ENCODE measurements at places on chromosomes 5 and 9. TPM values are rescaled to one million over a fixed set of nuclear protein-coding genes. Genes with fewer than 3 reads are reported as not detected.

DNA sequence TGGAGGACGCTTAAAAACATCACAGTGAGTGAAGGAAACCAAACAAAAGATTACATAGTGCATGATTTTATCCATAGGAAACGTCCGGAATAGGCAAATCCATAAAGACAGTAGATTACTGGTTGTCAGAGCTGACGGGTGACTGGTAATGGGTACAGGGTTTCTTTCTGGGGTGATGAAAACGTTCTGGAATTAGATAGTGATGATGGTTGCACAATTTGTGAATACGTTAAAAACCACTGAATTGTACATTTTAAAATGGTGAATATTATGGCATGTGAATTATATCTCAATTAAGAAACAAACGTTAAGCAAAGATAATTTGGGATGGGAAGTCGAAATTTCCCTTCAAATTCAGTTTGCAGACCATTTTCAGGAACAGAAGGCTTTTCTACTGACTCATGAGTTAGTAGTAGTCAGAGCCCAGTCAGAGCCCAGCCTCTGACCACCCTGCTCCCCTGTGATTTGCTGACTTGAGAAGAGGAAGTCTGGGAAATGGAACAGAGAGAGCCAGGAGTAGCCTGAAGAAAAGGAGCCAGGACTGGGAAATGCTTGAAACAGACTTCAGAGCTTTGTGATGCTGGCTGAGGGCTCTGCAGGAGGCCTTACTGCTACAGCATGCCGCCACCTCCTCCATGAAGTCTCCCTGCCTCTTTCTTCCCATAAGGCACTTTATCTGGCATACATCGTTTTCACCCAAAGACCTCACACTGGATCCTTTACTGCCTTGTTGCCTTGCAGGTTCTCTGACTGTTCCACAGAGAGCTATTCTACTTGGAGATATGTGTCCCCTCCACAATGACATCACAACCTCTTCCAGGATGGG is 46.4 kb upstream of the CTNNA1 start:
- no peaks in the 10 kb centered on the region for H3K27me3 ChIP-seq
- H3K27ac ChIP-seq: no peak overlapping the region
- H3K4me3 ChIP-seq: no peak overlapping the region
- H3K4me1 ChIP-seq: no peaks in the 10 kb centered on the region
- no peak for DNase-seq

DNA sequence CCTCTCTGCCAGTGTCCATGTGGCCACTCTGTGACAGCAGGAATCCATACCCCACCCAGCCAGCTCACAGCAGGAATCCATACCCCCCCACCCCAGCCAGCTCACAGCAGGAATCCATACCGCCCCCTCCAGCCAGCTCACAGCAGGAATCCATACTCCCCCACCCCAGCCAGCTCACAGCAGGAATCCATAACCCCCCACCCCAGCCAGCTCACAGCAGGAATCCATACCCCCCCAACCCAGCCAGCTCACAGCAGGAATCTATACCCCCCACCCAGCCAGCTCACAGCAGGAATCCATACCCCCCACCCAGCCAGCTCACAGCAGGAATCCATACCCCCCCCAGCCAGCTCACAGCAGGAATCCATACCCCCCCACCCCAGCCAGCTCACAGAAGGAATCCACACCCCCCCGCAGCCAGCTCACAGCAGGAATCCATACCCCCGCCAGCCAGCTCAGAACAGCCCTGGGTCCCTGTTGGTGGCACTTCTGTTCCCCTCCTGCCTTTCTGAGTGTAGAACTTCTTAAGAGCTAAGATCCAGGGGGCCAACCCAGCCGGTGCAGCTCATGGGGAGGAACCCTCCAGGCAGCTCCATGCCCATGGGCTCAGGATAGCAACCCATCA is 8.4 kb upstream of the RXRA start:
- H3K4me3 ChIP-seq: no peak overlapping the region
- H3K36me3 ChIP-seq: no peaks in the 10 kb centered on the region
- no peaks in the 10 kb centered on the region for H3K27me3 ChIP-seq
- DNase-seq: peak; percentile 41

DNA sequence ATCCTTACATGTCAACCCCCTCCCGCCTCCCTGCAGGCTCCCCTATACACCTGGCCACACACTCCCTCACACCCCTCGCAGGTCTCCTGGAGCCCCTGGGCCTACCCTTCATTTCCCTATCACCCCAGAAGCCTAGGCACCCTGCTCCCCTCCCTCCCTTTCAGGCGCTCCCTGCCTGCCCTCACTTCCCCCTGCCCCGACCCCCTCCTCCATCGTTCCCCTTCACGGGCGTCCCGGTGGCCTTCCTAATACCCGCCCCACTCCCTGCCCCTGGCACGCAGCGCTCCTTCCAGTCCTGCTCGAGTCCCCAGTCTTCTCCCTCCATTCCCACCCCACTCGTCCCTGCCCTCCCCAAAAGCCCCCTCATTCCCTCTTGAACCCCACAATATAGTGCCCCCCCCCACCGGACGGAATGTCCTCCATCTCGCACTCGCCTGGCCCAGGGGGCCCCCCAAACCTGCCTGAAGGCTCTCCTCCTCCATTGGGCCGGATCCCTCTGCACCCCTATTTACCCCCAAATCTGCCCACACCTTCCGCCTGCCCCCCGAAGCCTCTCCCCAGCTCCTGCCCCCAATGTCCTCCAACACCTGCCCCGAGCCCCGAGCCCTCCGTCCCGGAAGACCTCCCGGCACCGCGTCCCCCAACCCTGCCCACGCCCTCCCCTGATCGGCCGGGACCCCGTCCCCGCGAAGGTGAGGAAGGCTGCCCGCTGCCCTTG is 746 bp downstream of the STRBP start:
- peaks cover 45% of the 10 kb centered on the region for H3K4me1 ChIP-seq
- no peak for DNase-seq
- no peaks in the 10 kb centered on the region for H3K36me3 ChIP-seq
- H3K4me3 ChIP-seq: peak overlapping the region; percentile 96

DNA sequence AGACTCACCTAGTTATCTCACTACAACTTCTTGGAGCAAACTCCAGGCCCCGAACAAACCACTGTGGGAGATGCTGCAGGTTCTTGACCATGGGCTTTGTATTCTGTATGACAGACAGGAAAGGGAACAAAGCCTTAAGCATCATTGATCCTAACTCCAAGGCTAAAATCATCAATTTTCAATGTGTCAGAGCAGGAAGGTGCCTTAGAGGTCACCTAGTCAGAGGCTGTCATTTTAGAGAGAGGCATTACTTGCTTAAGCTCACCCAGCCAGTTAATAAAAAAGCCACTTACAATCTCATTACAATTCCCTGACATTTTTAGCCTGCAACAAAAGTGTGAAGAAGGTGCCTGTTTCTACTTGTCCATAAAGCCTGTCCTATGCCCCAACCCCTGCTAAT is 272.7 kb downstream of the FAM114A2 start:
- no peaks in the 10 kb centered on the region for H3K4me1 ChIP-seq
- no peak overlapping the region for H3K27ac ChIP-seq
- H3K4me3 ChIP-seq: no peak overlapping the region
- no peaks in the 10 kb centered on the region for H3K27me3 ChIP-seq
- no peak for DNase-seq

DNA sequence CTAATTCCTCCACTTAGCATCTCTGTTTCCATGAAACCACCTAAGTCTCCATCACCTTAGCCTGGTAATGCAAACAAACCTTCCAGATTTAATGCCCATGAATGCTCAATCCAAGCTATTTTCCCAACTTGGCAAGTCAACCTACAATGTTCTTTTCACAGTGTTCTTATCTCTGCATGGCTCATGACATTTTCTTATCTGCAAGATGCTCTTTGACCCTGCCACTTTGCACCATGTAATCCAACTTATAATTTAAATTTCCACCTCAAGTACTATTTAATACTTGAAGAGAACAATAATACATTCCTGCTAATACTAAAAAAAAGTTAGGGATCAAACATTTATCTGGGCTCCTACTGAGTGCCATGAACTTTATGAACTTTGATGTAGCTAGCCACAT is 164.3 kb downstream of the TMEM232 start:
- no peaks in the 10 kb centered on the region for H3K27me3 ChIP-seq
- no peak for DNase-seq
- no peaks in the 10 kb centered on the region for H3K36me3 ChIP-seq
- no peak overlapping the region for H3K4me3 ChIP-seq
- H3K4me1 ChIP-seq: no peaks in the 10 kb centered on the region

- peak overlapping the region; percentile 49 for H3K27ac ChIP-seq
- H3K4me3 ChIP-seq: peak overlapping the region; percentile 73
- H3K4me1 ChIP-seq: peaks cover 4% of the 10 kb centered on the region
- DNase-seq: no peak
These were observed 9.3 kb downstream of the ZBED3 start for GRCh38 chr5:77077829-77078176.

- peak; percentile 24 for DNase-seq
- no peaks in the 10 kb centered on the region for H3K36me3 ChIP-seq
- H3K4me1 ChIP-seq: peaks cover 28% of the 10 kb centered on the region
- no peaks in the 10 kb centered on the region for H3K27me3 ChIP-seq
These were observed 169.2 kb downstream of the RAB3C start for GRCh38 chr5:58752104-58752503.

GRCh38 chr9:113011911-113012381 is at the start of gene ZNF883:
Gene ZNF883 (minus strand): TSS chr9:113012192.
- peak; percentile 78 for DNase-seq
- no peak within 1 kb of the TSS for H3K27ac ChIP-seq
- no peaks in the 10 kb centered on the region for H3K4me1 ChIP-seq
- no peaks in the 10 kb centered on the region for H3K36me3 ChIP-seq
- no peaks in the 10 kb centered on the region for H3K27me3 ChIP-seq

- no peaks in the 10 kb centered on the region for H3K27me3 ChIP-seq
- H3K4me1 ChIP-seq: no peaks in the 10 kb centered on the region
- no peak overlapping the region for H3K27ac ChIP-seq
- H3K36me3 ChIP-seq: no peaks in the 10 kb centered on the region
- DNase-seq: no peak
These were observed 541.4 kb upstream of the ZNF462 start for GRCh38 chr9:106321394-106322180.

DNA sequence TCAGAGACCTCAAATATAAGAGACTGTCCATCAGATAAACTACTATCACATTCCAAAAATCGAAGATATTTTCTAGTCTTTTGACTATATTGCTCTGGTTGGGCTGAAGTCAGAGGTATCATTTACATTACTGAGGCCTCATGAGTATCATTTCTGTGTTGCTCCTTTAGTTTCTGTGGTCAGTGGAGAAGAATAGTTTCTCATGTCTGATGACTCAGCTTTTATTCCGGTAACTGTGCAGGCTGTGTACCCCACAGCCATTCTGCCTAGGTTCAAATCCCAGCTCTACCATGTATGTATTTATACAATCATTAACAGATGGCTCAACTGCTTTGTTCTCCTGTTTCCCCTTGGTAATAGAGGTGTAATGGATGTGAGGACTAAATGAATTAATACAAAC is 179.3 kb downstream of the ALDH1A1 start:
- no peaks in the 10 kb centered on the region for H3K36me3 ChIP-seq
- DNase-seq: no peak
- no peak overlapping the region for H3K27ac ChIP-seq
- H3K27me3 ChIP-seq: no peaks in the 10 kb centered on the region
- no peaks in the 10 kb centered on the region for H3K4me1 ChIP-seq
- no peak overlapping the region for H3K4me3 ChIP-seq

- H3K4me3 ChIP-seq: no peak overlapping the region
- peaks cover 12% of the 10 kb centered on the region for H3K4me1 ChIP-seq
- no peaks in the 10 kb centered on the region for H3K27me3 ChIP-seq
- H3K27ac ChIP-seq: no peak overlapping the region
These were observed 2.5 kb upstream of the QSOX2 start for GRCh38 chr9:136247947-136248637.

DNA sequence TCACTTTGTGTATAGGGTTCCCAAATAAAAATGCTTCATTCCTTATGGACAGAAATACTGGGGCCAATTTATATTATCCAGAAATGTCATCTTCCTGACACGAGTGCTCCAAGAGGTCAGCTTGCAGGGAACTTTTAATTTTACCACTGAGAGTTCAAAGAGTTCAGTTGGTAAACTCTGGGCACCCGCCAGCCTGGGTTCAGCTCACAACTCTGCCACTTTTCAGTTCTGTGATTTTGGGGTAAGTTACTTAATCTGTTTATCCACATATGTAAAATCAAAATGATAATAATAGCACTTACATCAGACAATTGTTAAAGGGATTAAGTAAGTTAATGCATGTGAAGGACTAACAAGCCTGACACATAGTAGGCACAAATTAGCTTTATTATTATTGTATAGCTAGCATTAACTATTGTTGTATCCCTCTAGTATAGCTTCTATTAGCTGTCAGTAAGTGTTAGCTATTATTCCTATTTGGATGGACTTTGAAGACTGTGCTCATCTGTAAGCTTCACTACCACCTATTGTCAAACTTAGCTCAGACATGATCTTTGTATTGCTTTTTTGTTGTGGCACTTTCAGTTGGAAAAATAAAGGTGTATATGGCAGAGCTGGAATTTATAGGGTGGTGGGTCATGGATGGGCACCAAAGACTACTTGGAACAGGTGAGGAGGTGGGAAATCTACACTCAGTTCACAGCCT is 1.6 kb downstream of the MEGF10 start:
- no peaks in the 10 kb centered on the region for H3K36me3 ChIP-seq
- no peak overlapping the region for H3K4me3 ChIP-seq
- H3K27me3 ChIP-seq: peaks cover 22% of the 10 kb centered on the region
- no peak overlapping the region for H3K27ac ChIP-seq
- H3K4me1 ChIP-seq: peaks cover 7% of the 10 kb centered on the region

- peaks cover 23% of the 10 kb centered on the region for H3K36me3 ChIP-seq
- no peak overlapping the region for H3K4me3 ChIP-seq
- no peaks in the 10 kb centered on the region for H3K4me1 ChIP-seq
- H3K27me3 ChIP-seq: no peaks in the 10 kb centered on the region
- DNase-seq: no peak
These were observed 53.9 kb downstream of the ERAP1 start for GRCh38 chr5:96753848-96754247.

DNA sequence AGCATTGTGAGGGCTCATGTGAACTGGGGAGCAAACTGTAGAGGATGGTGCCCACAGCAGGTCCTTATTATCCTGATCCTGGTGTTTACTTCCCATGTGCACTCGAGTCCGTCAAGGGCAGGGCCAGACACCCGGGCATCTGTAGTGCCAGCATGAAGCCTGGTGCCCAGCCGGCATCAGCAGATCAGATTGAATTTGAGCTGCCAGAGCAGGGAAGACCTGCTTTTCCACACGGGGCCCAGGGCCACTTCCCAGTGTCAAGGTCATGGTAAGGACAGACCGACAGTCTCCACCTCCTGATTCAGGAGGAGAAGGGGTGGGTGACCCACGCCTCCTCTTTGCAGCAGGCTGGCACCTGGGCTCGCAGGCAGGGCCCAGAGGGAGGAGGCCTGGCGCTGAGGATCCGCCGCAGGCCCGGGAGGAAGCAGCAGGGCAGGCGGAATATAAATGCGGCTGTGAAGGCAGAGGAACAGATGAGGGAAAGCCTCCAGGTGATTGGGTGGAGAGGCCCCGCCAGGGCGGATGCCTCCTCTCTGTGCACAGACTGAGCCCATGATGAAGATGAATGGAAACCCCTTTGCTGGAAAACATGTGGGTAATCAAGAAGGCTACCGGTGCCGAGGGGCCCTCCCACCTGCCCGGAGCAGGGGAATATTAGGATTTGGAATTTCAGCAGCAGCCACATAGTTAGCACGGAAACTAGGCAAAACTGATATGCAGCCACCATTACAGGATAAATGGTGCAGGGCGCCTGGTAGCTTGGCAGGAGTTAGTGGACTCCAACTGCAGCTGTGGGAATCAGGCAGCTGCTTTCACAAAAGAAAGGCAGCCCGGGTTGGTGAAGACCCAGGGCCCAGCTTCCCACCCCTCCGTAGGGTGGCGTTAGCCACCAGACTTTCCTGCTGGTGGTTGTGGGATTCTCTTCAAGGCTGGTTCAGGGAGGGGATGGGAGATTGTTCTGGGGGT is 114.9 kb downstream of the GAPVD1 start:
- H3K36me3 ChIP-seq: no peaks in the 10 kb centered on the region
- H3K27me3 ChIP-seq: no peaks in the 10 kb centered on the region
- H3K4me3 ChIP-seq: no peak overlapping the region

Gene FNBP1
- total RNA-seq: 200 TPM

Gene OTP
- not detected for total RNA-seq

Gene FOXD4L5
- 0.13 TPM for total RNA-seq

Gene NR4A3
- 6.4 TPM for total RNA-seq

Gene AFAP1L1
- total RNA-seq: 0.21 TPM

Measured in A673 (cell line).